Activated naive CD4-positive, alpha-beta T cell treated with anti-CD3 and anti-CD28 coated beads for 36 hours (primary cell): ENCODE measurements at places on chromosomes 2 and 18. TPM values are rescaled to one million over a fixed set of nuclear protein-coding genes. Genes with fewer than 3 reads are reported as not detected.

The REG3A gene
- not detected for total RNA-seq

The IL1R1 gene
- 5.7 TPM for total RNA-seq

The M1AP gene
- 0.10 TPM for total RNA-seq

The G6PC2 gene
- not detected for total RNA-seq

The PLGLB2 gene
- total RNA-seq = 0.10 TPM

The TDRD15 gene
- not detected for total RNA-seq

The CLEC4F gene
- total RNA-seq = not detected

The RAB6C gene
- not detected for total RNA-seq

The FOXI3 gene
- not detected for total RNA-seq

The LAMA1 gene
- not detected for total RNA-seq
